Inflammatory macrophage treated with lipopolysaccharide for 4 hours (primary cell): ENCODE measurements at places on chromosomes 12 and 14.
A peak's percentile ranks its signal among the peaks of the same experiment; 100 is the strongest.

GRCh38 chr12:76898442-76898841 is 19.6 kb upstream of the CSRP2 start:
- no peak for DNase-seq

- DNase-seq, result no peak
These were observed 883.7 kb upstream of the TMEM132C start for GRCh38 chr12:127383281-127383680.

DNA sequence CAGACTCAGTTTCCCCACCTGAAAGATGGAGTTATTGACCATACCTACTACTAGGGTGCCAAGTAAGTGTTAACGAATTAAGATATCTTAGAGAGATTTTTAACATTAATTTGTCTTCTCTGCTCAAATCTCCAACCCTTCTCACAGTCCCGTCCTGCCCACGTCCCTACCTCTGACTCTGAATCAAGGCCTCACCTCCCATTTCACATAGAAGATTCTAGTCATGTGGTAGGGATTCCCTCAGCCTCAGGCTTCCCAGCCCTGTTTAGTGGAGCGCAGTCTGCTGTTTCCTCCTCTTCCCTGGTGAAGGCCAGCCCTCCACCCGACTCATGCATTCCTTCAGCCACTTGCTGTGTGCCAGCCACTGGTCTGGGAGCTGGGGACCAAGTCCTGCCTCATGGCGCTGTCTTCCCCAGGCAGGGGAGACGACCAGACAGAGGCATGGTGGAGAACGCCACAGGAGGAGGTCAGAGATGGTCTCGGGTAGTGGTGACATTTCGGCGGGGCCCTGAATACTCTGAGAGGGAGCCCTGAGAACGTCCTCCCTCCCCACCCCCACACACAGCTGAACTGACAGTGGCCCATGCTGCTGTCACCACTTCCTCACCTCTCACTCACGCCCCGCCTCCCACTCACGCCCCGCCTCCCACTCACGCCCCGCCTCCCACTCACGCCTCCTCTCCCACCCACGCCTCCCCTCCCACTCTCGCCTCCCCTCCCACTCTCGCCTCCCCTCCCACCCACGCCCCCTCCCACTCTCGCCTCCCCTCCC is 38.8 kb downstream of the TMEM63C start:
- no peak for DNase-seq

- DNase-seq, result peak; percentile 93
These were observed 45.5 kb upstream of the FAR2 start for GRCh38 chr12:29103539-29103974.

- DNase-seq, result no peak
These were observed 210.1 kb downstream of the DPF3 start for GRCh38 chr14:72683787-72684186.

DNA sequence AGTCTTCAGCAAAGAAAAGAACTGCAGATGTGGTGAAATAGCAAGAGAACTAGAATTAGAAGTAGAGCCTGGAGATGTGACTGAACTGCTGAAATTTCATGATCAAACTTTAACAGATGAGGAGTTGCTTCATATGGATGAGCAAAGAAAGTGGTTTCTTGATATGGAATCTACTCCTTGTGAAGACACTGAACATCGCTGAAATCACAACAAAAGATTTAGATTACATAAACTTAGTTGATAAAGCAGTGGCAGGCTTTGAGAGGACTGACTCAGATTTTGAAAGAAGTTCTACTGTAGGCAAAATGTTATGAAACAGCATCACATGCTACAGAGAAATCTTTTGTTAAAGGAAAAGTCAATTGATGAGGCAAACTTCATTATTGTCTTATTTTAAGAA is 175.0 kb downstream of the KIF21A start:
- DNase-seq, result no peak

GRCh38 chr14:77375973-77376770 is 722 bp downstream of the TMED8 start:
- peak; percentile 48 for DNase-seq

GRCh38 chr12:96368233-96368632 is 32.0 kb downstream of the CDK17 start:
- no peak for DNase-seq

GRCh38 chr12:79156846-79157463 is 292.4 kb downstream of the SYT1 start:
- no peak for DNase-seq

DNA sequence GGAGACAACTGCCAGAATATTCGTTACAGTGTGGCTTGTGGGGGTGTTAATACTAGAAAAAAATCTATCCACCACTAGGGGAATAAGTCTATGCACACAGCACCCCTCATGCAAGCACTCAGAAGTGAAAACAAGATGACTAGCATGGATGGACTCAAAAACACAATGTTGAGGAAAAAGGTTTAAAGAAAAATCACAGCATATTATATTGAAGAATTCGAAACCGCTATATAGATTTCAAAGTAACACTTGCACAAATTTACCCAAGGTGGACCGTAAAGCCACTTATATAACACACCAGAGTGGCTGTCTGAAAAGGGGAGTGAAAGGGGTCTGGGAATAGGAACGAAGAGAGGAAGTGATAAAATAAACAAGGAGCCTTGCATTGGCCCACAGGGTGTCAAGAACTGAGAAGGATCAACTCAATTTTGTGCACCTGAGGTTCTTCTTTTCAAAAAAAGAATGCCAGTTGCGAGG is 544 bp downstream of the ABCD4 start:
- DNase-seq, result peak; percentile 64

DNA sequence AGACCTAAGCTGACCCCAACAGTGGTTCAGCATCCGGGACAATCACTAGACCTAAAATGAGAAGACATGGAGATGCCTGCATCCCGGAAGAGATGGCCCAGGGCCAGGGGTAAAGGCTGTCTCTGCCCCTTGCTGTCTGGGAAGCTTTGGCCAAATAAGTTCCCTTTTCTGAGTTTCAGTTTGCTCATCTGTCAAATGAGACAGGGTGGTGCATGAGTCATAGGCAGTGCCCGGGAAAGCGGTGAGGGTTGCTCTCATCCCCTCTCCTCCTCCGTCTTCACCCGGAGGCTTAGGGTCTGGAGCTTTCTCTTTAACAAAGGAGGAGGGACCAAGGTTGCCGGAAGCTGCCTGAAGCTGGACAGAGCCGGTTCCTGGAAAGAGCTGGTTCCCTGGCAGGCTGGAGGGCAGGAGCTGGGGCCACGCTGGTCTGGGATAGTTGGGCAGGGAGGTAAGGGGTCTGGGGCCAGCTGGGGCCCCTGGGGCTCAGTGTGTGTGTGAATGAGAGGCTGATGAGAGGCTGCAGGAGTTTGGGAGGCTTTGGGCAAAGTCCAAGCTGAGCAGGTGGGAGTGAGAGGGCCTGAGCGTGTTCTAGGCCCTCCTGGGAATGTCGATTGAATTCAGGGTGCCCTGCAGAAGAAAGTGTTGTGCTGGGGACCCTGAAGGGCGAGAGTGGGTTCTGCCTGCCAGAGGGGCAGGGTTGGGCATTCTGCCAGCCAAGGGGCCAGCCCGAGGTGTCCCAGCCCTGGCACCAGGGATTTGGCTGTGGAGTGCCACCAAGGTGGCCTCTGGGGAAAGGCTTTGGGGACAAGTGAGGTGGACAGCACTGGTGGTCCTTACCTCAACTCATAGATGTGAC is at the start of gene SDSL:
TSS of gene SDSL (plus strand) at position 351 of the 856 bp plus-strand sequence. CDS start 5,603 bp downstream, outside the sequence.
- peak; percentile 99 for DNase-seq

GRCh38 chr12:66662179-66662578 is 16.7 kb downstream of the GRIP1 start:
- no peak for DNase-seq

DNA sequence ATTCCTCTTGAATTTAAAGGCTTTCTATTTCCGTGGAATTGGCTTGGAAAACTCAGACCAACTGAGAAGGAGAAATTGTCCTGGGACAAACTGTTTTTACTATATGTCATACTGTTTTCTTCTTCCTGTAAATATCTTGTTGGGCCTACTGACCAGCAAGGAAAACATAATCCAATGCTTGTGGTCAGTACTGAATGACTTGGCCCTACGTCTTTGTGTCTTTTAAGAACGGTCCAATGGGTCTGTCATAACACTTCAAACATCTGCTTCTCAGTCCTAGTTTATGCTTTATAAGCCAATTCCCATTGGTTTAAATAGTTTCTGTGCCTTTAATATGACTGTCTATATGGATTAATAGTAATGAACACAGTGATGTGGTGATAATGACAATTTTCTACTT is 248.5 kb upstream of the DDHD1 start:
- no peak for DNase-seq

DNA sequence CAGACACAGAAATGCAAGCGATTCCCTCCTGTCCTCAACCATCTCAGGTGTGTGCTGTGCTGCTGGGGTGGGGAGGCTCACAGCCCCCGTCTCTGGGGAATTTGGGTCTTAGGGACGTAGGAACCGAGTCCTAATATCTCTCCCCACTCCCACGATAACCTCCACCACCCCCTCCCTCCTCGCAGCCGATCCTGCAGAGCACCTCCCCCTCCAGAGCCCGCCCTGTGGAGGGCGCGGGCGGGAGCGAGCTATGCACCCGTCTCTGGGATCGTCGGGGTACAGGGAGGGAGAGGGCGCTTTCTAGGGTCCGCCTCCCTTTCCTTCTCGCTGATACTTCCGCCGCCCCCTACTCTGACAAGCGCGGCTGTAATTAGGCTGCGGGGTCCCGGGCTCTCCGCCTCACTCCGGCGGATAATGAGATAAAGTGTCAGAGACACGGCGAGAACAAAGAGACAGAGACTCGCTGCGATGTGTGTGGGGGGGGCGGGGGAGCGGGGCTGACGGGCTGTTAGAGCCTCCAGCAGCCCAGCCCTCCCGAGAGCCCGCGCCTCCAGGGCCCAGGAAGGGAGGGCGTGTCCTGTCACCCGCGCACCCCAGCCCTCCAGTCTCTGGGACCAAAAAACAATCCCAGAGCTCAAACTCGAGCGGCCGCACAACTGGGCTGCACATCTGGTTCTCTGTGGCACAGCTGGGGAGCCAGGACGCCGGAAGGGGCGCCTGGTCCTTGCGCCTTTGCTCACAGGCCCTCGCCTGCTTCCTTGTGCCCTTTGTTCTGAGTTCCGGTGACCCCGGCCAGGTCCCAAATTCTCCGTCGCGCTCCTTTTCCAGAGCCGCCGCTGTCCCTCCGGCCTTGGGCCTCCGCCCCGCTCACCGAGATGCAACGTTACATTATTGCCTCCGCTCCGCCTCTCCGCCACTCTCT is 8.7 kb downstream of the SHMT2 start:
- no peak for DNase-seq

GRCh38 chr12:131340616-131341210 is 370.2 kb upstream of the SFSWAP start:
- DNase-seq, result no peak

DNA sequence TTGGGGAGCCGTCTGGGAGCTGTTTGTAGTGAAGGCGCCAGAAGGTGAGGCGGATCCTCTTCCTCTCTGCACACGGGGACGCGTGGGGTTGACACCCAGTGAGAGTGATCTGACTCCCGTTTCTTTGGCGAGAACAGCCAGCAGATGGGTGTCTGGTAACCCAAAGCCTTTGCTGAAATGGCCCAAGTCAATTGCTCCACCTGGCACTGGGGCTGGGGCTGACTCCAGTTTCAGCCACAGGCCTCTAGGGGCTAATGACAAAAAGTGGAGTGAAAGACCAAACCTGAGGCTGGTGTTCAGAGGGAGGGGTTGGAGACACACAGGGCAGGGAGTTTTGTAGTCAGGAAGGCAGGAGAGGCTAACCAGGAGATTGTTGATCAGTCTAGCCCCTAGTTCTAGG is 87.0 kb downstream of the FRMD6 start:
- no peak for DNase-seq

- DNase-seq, result no peak
These were observed 145.2 kb upstream of the KRR1 start for GRCh38 chr12:75656648-75657047.

GRCh38 chr12:77600468-77600843 is 230.2 kb upstream of the NAV3 start:
- no peak for DNase-seq

GRCh38 chr12:93447555-93448290 is 6.0 kb upstream of the UBE2N start:
- peak; percentile 75 for DNase-seq

- DNase-seq, result no peak
These were observed 16.4 kb upstream of the RAB35 start for GRCh38 chr12:120132863-120133385.

- DNase-seq, result no peak
These were observed 34.7 kb upstream of the ADAMTS20 start for GRCh38 chr12:43586646-43587245.

- DNase-seq, result no peak
These were observed 32.9 kb upstream of the IGF1 start for GRCh38 chr12:102513272-102513671.

GRCh38 chr14:68886109-68886434 is 93.0 kb downstream of the ACTN1 start:
- DNase-seq, result no peak

- peak; percentile 61 for DNase-seq
These were observed 1.5 kb downstream of the WNK1 start for GRCh38 chr12:753611-754472.

GRCh38 chr12:128259556-128260070 is 7.4 kb upstream of the TMEM132C start:
- peak; percentile 5 for DNase-seq

DNA sequence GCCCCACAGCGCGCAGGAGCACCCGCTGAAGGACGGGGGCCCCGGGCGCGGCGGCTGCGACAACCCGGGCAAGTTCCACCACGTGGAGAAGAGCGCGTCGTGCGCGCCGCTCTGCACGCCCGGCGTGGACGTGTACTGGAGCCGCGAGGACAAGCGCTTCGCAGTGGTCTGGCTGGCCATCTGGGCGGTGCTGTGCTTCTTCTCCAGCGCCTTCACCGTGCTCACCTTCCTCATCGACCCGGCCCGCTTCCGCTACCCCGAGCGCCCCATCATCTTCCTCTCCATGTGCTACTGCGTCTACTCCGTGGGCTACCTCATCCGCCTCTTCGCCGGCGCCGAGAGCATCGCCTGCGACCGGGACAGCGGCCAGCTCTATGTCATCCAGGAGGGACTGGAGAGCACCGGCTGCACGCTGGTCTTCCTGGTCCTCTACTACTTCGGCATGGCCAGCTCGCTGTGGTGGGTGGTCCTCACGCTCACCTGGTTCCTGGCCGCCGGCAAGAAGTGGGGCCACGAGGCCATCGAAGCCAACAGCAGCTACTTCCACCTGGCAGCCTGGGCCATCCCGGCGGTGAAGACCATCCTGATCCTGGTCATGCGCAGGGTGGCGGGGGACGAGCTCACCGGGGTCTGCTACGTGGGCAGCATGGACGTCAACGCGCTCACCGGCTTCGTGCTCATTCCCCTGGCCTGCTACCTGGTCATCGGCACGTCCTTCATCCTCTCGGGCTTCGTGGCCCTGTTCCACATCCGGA is 1.4 kb downstream of the FZD10 start:
- no peak for DNase-seq

DNA sequence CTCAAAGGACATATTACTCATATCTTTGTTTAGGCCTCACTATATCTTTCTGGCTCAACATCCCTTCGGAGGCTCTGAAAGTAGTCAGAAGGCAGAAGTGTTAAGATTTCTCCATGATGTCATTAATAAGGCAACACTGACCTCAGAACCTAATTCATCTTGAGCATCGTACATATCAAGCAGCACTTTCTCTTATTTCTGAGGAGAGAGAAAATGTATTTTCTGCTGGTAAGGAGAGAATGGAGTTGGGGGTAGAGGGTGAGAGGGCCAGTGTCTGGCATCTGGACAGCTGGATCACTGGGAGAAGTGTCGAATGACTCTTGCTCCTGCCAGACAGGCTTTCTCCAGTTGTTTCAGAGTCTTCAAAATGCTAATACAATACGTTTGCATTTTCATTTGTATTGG is 213.2 kb upstream of the PRICKLE1 start:
- no peak for DNase-seq
